Fibroblast of the aortic adventitia (primary cell): ENCODE measurements at places on chromosomes 12 and 14.

- no peak for DNase-seq
These were observed 358.7 kb downstream of the MED13L start for GRCh38 chr12:115918763-115919162.

GRCh38 chr12:6975297-6976032 is 4.8 kb downstream of the EMG1 start:
- no peak for DNase-seq

DNA sequence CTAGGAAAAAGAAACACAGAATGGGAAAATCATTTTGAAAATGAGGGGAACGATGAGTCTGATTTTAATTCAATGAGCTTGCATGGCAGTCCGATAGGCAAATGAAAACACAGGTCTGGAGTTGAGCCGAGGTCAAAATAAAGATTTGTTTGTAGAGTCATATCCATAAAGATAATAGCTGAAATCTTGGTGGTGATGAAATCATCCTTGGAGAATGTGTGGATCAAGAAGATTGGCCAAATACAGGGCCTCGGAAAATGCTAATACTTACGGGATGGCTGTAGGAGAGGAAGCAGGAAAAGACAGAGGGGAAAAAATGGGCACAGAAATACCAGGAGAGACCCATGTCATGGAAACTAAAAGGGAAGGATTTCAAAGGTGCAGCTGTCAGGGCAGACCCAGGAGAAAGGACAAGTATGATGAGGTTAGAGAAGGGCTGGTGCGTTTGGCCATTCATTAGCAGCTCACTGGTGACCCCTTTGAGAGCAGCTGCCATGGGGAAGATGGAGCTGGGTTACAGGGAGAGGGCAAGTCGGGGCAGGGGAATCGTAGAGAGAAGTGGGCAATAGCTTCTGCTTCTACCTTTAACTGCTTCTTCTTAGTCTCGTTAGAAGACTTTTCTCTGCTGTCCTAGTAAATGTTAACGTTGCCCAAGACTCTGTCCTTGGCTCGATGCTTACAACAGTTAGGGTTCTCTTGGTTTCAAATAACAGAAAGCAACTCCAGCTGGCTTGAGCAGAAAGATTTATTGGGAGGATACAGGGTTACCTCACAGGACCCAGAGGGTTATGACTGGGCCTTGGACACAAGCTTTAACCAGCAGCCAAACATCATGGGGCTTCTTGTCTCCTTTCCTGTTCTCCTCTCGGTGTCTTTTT is 161.8 kb downstream of the EFCAB11 start:
- peak; percentile 77 for DNase-seq

GRCh38 chr12:121792607-121793439 is 665 bp downstream of the RHOF start:
- no peak for DNase-seq

DNA sequence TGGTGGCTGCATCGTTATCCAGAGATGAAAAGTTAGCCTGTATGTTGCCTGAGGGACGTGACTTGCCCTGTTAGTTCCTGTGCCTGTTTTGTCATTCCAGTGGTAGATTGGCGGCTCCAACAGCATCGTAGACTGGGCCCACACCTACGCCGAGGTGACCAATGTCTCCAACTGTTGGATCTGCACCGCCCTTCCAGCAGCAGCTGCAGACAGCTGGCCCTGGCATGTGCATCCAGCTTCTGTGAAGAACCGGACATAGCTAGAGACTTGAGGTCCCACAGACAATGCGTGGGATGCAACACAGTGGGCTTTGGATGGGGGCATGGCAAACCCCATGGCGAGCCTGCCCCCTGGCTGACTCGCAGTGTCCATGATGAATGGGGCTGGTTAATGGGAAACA is 93.0 kb upstream of the TMPO start:
- DNase-seq: no peak

- DNase-seq: peak; percentile 78
These were observed 315.2 kb upstream of the G2E3 start for GRCh38 chr14:30243805-30244204.

DNA sequence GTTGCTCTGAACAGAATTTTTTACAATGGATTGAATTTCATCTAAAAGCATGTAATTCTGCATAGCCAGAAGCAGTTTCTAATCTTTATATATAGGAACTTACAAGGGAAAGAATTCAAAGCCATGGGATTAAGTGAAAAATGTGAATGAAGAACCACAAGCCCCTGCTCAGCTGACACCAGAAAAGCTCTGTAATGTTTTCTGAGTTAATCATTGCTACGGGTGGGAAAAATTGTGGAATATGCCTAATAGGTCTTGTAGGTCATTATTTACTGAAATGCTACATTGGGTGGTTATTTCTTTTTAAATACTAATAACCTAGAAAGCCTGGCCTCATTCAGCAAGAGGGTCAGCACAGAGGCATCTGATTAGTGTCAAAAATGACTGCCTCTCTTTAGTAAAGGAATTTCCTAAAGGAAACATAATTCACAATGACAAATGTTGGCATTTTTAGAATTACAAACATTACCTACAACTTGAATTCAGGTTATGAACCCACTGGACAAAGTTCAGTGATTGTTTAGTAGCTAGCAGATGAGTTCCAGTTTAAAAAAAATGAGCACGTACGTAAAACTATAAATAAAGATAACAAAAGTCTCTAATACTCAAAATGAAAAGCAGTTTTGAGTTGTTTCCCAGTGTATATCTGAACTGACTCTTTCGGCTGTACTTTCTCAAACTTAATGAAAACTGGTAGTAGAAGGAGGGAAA is 75.3 kb downstream of the BMP4 start:
- no peak for DNase-seq

GRCh38 chr12:50188241-50188781 is 21.1 kb upstream of the CERS5 start:
- DNase-seq: peak; percentile 68

- no peak for DNase-seq
These were observed 4.6 kb downstream of the FBRSL1 start for GRCh38 chr12:132494294-132495164.

DNA sequence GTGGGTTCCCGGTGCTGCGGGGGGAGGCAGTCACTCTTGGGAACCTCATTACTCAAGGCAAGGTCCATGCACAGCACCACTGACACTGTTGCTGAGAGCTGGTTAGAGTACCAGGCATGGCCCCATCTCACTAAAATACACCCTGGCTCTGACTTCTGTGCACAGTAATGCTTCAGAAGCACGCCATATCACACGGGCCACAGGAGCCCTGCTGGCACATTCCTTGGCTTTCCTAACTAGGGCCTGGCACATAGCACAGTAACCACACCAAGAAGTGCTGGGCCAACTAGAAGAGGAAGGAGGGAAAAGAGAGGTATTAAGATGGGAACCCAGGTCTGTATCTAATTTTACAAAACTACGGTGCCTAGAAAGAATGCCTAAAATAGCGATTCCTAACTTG is 13.5 kb upstream of the RAB35 start:
- DNase-seq: no peak

- no peak for DNase-seq
These were observed 94.0 kb upstream of the RMST start for GRCh38 chr12:97368462-97369163.

DNA sequence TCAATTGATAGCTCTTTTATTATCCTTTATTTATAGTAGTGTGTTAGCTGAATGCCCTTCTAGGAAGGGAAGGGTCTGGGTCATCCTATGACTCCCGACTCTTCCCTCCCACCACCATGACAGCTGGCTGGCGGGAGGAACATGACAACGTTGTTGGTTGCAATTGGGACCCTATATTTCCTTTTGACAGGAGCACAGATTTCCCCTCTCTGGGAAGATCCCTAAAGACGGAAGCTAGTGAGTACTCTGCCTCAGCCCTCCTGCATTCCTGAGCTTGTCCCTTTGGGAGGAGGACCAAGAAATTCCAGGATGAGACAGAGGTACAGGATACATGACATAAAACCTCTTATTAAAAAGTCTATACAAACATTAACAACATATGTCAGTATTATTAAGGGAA is 485.4 kb downstream of the NAV3 start:
- DNase-seq: no peak

GRCh38 chr14:86625637-86626036 is 1095.7 kb downstream of the FLRT2 start:
- DNase-seq: no peak
